ENCODE measurements at places on chromosomes 3 and 15.

GRCh38 chr3:193418576-193419373 lies 40.2 kb upstream of the ATP13A5 start:
- no peaks in the 10 kb centered on the region for H3K36me3 ChIP-seq
- no peaks in the 10 kb centered on the region for H3K27me3 ChIP-seq
- no peaks in the 10 kb centered on the region for H3K4me1 ChIP-seq
- no peak overlapping the region for H3K4me3 ChIP-seq

GRCh38 chr15:52728899-52729298 lies 49.7 kb upstream of the ATOSA start:
- H3K4me1 ChIP-seq: no peaks in the 10 kb centered on the region
- no peak overlapping the region for H3K4me3 ChIP-seq
- H3K27me3 ChIP-seq: no peaks in the 10 kb centered on the region
- H3K36me3 ChIP-seq: no peaks in the 10 kb centered on the region

DNA sequence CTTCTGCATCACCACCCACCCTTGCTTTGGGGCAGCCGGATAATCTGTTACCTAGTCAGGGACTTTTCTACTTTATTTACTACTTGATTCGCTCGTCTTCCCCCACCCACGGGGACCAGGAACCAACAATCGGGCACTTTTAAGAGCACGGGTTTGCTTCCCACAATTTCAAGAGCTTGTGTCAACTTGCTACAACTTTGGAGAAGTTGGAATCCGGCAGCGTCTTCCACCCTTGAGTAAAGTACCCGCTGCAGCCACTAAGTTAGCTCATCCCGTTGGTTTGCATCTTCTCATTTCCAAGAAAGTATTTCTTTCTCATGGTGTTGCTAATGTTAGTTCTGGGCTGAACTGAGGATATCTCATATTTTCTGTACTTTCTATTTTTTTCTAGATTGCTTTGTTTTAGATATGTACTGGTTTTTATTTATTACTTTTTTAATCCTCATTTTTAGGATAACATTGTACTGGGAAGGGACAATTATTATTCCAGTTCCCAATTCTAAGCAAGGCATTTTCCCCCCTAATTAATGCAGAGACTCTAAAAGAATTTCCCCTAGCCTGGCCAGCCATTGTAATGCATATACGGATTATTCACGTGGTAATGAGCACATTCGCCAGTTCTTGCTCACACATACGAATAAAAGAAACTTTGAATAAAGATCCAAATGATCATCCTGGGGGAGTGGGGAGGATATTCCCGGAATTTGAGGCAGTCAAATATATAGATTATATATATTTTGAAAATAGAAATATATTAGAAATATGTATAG lies 4.0 kb downstream of the SOX2 start:
- no peak for DNase-seq
- peaks cover 98% of the 10 kb centered on the region for H3K27me3 ChIP-seq
- no peaks in the 10 kb centered on the region for H3K36me3 ChIP-seq

DNA sequence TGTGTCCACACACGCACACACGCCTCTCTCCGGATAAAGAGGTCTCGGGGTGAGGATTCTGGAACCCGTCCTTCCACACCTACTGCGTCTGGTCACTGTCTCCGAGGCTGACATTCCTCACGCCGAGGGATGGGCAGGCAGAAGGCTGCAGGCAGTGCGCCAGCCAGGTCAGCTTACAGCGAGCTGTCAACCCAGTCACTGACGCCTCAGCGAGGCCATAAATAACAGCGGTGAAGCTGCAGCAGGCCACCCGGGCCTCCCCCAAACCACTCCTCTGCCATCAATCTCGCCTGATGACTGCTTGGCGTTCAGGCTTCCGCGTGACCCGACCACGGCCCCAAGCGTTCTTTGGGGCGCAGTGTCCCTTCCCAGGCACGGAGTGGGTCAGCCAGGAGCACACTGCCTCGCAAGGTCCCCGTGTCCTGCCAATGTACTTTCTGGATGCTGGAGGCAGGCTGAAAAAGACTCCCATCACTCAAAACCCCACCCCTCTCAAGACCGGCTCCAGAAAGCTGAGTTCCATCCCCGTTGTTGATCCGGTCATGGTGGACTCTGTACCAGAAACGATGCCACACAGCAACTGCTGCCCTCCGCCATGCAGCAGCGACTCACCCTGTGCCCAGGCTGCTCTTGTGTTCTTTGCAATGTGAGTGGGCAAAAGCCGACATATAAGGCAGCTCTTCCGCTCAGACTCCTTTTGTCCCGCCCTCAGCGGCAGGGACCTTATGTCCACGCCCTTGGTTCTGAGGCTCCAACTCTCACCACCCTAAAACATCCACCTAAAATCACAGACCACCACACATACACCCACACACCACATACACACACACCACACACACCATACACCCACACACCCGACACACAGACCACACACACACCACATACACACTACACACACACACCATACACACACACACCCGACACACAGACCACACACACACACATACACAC lies 27.1 kb downstream of the CPN2 start:
- no peaks in the 10 kb centered on the region for H3K36me3 ChIP-seq
- H3K4me3 ChIP-seq: peak overlapping the region; percentile 27
- H3K27ac ChIP-seq: no peak overlapping the region
- H3K4me1 ChIP-seq: no peaks in the 10 kb centered on the region

DNA sequence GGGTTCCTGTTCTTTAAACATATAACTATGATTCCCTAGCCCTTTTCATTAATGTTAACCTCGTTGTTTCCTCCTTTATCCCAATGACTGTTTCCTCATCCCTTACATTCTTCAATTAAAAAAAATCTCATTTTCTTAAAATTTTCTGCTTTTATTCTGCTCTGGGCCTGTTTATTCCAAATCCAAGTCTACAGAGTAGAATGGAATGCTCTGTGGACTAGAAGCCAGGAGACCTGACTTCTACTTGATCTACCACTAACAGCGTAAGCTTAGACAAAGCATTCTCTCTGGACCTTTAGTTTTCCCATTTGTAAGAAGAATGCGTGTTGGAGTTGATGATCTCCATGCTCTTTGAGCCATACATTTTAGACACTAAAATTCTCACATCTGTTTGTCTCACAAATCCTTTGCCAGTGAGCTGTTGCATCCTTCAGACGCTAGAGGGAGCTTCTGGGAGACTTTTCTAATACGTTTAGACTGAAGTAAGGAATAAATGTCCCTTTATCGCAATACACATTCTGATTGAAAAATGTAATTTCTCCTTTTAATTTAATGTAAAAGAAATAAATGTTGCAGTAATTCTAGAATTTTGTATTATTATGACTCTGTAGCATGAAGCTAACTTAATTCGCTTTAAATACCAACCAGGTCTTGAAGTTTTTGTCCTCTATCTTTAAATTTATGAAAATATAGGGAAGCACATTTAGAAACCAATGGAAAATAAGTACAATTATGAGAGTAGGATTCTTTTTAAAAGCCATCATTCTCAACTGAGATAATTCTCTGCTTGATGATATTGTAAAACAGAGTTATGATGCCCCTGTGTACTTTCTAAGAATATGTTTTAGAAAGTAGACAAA lies 21.7 kb upstream of the GMNC start:
- no peaks in the 10 kb centered on the region for H3K4me1 ChIP-seq
- no peak overlapping the region for H3K4me3 ChIP-seq
- H3K27ac ChIP-seq: no peak overlapping the region
- H3K27me3 ChIP-seq: peaks cover 4% of the 10 kb centered on the region
- no peaks in the 10 kb centered on the region for H3K36me3 ChIP-seq

DNA sequence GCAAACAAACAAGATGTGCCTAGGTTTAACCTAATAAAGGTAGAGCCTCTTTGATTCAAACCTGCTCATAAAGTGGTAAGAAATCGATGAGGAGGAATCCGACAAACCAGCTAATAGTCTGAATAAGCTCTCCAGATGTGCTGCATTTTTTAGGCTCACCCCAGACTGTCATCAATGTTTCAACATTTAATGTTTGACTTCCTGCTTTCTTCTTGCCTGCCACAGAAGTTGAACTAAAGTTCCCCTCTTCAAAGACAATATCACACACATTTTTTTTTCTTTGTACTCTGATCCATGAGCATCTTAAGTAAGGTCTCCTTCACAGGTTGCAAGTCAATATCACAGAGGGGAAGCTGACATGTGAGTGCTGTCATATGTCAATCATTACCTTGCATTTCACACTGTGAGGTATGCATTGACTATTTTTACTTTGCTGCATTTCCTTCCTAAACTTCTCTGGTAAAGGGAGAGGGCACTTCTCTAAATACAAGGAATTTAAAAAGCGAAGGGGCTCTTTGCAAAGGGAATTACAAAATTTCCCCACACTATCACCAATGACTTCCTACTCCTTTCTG lies 172.3 kb upstream of the MCTP2 start:
- H3K27ac ChIP-seq: no peak overlapping the region
- no peaks in the 10 kb centered on the region for H3K27me3 ChIP-seq
- H3K36me3 ChIP-seq: no peaks in the 10 kb centered on the region
- no peak overlapping the region for H3K4me3 ChIP-seq

- no peaks in the 10 kb centered on the region for H3K36me3 ChIP-seq
- H3K4me1 ChIP-seq: no peaks in the 10 kb centered on the region
- H3K27me3 ChIP-seq: no peaks in the 10 kb centered on the region
- peak overlapping the region; percentile 55 for H3K27ac ChIP-seq
- no peak for DNase-seq
- H3K4me3 ChIP-seq: peak overlapping the region; percentile 28
Observed at GRCh38 chr3:122969585-122970469, 57.7 kb downstream of the SEMA5B start.

DNA sequence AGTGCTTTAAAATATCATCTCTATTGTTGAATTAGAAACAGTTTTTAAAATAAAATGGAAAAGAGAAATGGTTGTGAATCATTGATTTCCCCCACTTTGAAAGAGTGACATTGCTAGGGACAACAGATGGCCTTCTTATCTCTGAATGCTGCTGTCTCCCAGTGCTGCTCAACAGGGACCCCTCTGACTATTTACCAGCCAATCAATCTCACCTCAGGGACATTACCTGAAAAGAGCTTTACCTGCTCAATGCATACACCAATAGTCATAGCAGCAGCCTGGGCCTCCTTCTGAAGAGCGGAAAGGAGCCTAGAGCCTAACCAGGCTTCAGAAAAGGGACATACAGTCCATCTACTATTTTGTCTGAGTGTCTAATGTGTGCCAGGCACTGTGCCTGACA lies 162.8 kb downstream of the CGGBP1 start:
- no peak overlapping the region for H3K4me3 ChIP-seq
- H3K4me1 ChIP-seq: no peaks in the 10 kb centered on the region
- no peak for DNase-seq
- H3K27ac ChIP-seq: no peak overlapping the region

- H3K27me3 ChIP-seq: no peaks in the 10 kb centered on the region
- no peak overlapping the region for H3K27ac ChIP-seq
- H3K4me3 ChIP-seq: no peak overlapping the region
Observed at GRCh38 chr3:139827833-139828232, 107.2 kb upstream of the CLSTN2 start.

- H3K4me1 ChIP-seq: no peaks in the 10 kb centered on the region
- H3K27me3 ChIP-seq: no peaks in the 10 kb centered on the region
- H3K27ac ChIP-seq: no peak overlapping the region
- H3K36me3 ChIP-seq: no peaks in the 10 kb centered on the region
Observed at GRCh38 chr15:62912808-62913207, 129.7 kb upstream of the TPM1 start.
